Activated CD4-positive, alpha-beta T cell treated with anti-CD3 and anti-CD28 coated beads, Interleukin-2, amount 50 U/mL, for 4 hours (primary cell): ENCODE measurements at places on chromosomes 2 and 18.

GRCh38 chr18:23585007-23585871 lies 1.1 kb downstream of the NPC1 start:
- peak; percentile 3 for DNase-seq

GRCh38 chr18:778194-778927 lies 33.7 kb downstream of the YES1 start:
- DNase-seq = no peak

DNA sequence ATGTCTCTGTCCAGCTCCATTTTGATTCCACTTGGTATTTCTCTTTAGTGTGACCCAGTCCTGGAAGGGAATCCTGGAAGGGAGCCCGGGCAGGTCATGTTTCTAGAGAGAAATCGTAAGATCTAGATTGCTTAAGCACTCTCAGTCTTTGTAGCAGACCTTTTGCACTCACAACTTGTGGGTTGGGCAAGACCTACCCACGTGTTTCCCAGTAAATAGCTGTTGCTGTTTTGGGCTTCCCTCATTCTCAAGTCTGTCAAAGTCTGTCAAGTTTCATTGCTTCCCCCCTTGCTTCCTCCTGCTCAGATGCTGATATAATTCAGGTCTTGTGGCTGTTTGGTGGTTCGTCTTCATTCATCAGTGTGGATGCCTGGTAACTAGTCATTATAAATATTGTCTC lies 17.4 kb upstream of the NEMP2 start:
- no peak for DNase-seq

DNA sequence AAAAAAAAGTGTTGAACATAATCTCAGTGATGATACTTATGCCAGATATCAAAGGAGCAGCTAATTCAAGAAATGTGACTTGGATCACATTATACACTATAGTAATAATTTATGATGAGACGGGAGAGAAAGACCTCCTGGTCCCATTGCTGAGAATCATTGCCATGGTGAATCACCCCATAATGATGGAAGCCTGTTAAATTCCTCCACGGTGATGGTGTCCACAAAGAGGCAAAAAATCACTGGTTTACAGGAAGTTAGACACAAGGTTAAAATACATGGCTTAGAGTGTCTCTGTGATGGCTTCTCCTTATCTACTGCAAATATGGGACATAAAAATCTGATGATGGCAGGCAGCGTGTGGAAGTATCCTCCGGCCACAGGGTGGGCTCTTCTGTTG lies 210.0 kb downstream of the CDH2 start:
- DNase-seq = no peak

GRCh38 chr2:144711630-144712549 lies 192.0 kb upstream of the ZEB2 start:
- no peak for DNase-seq

GRCh38 chr2:209138079-209138478 lies 285.8 kb upstream of the MAP2 start:
- no peak for DNase-seq

DNA sequence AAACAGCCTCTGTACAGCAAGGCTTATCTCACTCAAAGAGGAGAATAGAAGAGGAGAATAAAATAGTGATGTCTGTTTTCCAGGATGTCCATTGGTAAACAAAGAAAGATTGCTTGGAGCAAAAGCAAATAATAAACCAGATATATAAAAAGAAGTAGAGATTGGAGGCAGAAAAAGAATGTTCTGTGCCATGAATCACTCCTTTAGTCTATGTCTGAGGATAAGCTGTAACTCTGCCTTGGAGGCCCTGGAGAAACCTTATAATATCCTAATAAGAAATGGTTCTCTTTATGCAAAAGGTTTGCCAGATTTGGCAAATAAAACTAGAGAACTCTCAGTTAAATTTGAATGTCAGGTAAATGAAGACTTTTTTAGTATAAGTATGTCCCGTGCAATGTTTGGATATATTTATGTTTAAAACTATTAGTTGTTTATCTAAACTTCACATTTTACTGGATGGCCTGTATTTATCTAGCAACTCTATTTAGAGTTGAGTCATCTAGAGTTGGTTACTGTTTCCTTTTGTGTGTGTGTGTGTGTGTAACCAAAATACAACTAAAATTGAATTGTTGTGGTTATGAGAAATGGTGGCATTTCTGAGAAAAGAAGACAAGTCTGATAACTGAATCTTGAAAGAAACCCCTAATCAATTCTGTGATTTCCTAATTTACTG lies 510.3 kb upstream of the SETBP1 start:
- DNase-seq = no peak

DNA sequence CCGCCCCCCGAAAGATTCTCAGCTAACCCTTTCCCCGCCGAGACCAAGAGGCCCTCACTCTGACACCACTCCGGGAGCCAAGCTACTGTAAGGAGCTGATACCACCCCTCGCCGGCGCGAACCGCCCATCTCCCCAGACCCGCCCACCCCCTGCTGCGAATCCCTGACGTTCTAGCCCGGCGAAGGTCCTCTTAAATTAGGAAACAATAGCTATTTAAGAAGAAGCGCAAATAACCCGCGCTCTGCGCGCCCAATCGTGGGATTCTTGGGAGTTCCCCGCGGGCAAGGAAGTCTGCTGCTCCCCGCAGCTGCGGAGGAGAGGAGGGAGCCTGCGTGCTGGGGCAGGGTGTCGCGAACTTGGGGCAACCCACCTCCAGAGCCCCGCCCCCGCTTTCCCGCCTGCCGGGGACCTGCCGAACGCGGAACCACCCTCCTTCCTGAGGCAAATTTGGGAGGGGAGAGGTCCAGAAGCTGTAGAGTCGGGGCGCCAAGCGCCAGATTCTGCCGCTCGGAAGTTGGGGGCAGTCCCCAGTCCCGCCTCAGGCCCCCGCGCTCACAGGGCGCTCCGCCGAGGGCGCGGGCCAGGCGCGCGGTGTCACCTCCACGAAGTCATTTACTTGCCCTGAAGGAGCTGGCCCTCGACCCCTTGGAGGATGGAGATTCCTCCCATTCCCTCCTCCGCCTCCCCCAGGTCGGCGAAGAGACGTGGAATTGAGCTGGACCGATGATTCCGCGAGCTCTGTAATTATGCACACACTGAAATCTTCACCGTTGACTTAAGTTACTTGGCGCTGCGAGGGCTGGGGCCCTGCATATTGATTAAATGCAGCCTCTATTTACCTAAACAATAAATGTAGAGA lies 8.4 kb upstream of the SP9 start:
- no peak for DNase-seq

DNA sequence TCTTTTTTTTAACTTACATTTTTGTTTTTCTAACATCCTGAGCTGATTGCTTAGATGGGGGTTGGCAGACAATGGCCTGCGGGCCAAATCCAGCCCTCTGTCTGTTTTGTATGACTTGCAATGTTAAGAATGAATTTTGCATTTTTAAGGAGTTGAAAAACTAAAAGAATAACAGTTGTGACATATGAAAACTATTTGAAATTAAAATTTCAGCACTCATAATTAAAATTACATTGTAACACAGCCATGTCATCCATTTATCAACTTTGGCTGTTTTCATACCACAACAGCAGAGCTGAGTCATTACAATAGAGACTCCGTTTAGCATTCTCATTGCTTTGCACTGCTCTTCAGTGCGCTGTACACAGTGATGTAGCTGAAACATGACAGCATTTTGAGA lies 94.1 kb upstream of the MC4R start:
- no peak for DNase-seq

DNA sequence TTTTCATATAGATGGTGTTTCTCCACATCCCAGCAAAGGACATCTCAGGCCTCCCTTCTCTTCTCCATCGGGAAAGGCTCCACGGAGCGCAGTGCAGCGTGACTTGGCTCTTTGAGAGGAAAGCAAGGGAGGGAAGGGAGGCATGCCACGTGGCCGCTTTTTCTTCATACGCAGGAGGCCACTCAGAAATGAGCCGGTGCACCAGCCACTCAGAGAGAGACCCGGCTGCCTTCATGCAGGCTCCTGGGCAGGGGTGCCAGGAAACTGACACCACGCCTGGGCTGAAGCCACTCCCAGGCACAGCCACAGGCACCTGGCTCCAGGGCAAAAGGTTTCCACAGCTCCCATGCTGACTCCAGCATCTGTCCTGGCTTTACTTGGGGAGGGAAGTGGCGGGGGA lies 11.1 kb upstream of the LOXHD1 start:
- no peak for DNase-seq

DNA sequence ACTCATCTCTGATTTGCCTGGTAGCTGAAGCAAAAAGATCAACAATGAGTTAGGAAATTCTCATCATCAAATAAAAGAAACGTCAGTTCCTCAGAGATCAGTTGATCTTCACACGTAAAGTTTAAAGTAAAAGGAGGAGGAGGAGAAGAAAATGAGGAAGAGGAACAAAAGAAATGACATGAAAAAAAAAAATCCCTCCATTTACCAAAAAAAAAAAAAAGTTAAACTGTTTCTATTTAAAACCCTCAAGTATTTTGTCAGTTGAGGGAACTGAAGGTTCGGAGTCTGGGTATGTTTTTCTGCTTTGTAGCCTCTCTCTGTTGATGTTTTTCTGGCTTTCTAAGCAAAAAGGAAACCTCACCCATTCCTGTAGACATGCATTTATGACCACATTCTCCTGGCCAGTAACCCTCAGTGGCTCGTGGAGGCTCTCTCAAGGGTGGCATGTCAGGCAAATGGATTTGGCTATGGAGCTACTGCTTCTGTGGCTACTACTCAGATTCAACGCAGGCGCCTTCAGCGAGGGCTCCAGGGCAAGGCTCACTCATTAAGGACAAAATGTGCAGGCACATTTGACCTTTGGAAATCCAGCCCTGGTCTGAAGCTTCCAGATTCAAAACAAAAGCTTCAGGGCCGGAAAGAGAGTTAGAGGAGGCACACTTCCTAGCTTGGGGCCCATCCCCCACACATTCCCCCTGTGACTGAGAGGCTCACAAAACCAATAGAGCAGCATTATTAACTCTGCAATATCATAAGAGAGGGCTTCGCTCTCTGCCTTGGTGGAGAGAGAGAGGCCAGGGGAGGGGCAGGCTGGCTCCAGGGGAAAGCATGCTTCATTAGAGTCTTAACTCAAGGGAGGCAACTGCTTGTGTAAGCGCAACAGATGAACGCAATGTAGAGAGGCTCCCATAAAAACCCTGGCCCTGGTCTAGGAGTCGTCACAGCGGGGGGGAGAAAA lies 22.3 kb downstream of the KLF7 start:
- peak; percentile 36 for DNase-seq

- DNase-seq = no peak
Observed at GRCh38 chr2:206804326-206804725, 38.9 kb downstream of the FASTKD2 start.

GRCh38 chr2:37600735-37601134 lies 70.7 kb downstream of the CDC42EP3 start:
- DNase-seq = no peak

- peak; percentile 16 for DNase-seq
Observed at GRCh38 chr2:162072976-162073887, 783 bp downstream of the DPP4 start.

GRCh38 chr2:109402980-109403840 lies 210.6 kb downstream of the SEPTIN10 start:
- no peak for DNase-seq

GRCh38 chr18:34911661-34912384 lies 129.4 kb upstream of the MAPRE2 start:
- DNase-seq = no peak

GRCh38 chr2:527581-527980 lies 149.6 kb downstream of the TMEM18 start:
- DNase-seq = no peak

DNA sequence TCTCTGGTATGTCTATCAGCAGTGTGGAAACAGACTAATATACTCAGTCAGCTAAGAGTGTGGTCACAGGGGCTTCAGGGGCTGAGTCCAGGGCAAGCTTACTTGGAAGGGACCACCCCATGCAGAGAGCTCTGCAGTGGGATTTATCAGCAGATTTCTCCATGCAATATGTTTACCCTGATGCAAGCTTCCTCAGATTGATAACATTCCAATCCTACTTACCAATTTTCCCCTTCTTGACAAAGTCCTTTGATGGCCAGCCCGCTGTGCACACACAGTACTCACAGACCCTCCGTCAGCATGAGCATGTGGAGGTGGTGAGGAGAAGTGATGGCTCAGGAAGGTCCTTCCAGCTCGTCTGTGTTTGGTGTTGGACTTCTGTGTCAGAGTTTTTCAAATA lies 51.8 kb downstream of the SH3RF3 start:
- no peak for DNase-seq

- no peak for DNase-seq
Observed at GRCh38 chr2:85342156-85342555, 12.2 kb downstream of the RETSAT start.

- DNase-seq = peak; percentile 73
Observed at GRCh38 chr2:135797497-135798274, 39.3 kb downstream of the LCT start.

- no peak for DNase-seq
Observed at GRCh38 chr18:37218022-37218590, 347.5 kb downstream of the CELF4 start.

DNA sequence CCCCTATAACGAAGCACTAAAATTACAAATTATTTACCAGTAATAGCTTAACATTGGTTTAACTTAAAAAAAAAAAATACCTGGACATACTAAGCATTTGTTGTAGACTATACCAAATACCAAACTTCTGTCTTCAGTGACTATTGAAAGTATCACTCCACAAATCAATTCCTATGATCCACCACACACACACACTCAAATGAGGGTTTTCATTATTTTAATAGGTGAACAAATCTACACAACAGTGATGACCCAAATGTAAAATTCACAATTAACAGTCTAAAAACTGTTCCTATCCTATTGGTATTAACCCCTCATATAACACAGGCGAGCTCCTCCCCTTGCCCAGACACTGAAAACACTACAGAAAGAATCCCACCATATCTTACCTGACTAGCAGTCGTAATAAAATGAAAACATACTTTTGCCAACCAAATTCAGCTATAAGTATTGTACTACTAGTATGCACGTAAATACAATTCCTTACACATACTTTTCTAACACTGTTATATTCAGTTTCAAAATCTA lies 2.5 kb downstream of the SP3 start:
- no peak for DNase-seq

- no peak for DNase-seq
Observed at GRCh38 chr2:64313398-64313723, 140.6 kb upstream of the LGALSL start.

DNA sequence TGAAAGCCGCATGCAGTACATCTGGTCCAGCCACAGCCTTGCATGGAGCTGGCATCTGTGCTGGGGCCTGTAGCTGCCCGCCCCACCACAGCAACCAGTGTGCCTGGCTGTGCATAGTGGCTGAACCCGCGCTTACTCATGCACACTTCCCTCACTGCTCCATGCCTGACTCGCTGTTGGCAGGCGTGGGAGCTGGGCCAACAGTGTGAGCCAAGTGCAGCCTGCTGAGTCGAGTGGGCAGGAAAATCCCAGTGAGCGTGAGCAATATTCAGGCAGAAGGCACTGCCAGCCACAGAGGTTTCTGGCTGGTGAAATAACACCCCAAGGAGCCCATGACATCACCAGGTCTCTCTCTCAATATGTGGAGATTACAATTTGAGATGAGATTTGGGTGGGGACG lies 1674.1 kb upstream of the TMEFF2 start:
- no peak for DNase-seq

DNA sequence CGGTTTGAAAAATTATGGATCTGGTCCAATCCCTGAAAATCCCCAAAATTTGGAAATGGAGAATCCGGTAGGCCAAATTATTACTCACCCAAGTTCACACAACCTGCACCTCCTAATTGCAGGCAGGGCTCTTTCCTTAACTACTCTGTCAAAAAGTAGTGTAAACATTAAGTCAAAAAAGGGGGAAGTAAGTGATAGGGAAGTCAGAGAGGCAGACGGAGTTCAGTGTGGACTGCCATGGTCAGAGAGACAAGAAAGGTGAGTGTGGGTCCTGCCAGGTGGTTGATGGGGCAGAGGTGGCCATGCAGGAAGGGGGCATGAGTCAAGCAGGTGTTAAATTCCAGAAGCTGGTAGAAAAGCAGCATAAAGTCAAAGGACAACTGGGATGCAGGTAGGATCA lies 104.7 kb upstream of the STPG4 start:
- no peak for DNase-seq

- DNase-seq = no peak
Observed at GRCh38 chr2:236190674-236191073, 22.5 kb upstream of the GBX2 start.
